ENCODE measurements at places on chromosomes 3 and 15.

DNA sequence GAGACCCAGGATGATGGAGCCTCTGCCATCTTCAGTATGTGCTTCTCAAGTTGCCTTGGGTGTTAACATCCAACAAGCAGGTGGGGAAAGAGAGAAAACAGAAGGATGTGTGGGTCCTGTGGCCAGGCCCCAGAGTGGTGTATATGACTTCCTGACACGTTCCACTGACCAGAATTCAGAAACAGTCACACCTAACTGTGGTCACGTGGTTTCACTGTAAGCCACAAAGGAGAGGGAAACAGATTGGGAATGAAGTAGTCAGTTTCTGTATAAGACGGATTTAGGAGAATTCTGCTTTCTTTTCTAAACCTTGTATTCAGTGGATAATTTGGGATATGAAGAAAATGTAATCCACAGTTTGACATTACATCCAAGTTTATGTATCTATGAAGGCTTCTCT is 454.1 kb upstream of the IL12A start:
- no peak for DNase-seq

DNA sequence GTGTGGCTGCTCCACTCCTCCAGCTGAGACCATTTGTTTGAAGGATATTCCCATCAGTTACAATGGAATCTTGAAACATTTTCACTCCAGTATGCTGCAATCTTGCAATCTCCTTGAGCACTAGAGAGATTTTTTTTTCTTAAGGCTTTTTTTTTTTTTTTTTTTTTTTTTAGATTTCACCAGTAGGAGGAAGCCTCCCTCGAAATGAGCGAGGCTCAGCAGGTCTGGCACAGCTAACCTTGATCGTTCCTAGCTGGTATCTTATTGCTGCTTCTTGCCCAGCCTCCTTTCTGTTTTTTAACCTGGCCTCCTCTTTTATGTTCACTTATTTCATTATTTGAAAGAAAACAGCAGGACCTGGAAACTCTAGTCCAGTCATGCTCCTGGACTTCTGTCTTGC is 48.1 kb downstream of the RAP2B start:
- DNase-seq: no peak

- peak; percentile 80 for DNase-seq
Measured at GRCh38 chr3:11059090-11059798, 66.7 kb downstream of the SLC6A1 start.

GRCh38 chr3:74301056-74301455 is 313.4 kb downstream of the CNTN3 start:
- DNase-seq: no peak

- no peak for DNase-seq
Measured at GRCh38 chr3:64311424-64312061, 86.3 kb upstream of the PRICKLE2 start.

DNA sequence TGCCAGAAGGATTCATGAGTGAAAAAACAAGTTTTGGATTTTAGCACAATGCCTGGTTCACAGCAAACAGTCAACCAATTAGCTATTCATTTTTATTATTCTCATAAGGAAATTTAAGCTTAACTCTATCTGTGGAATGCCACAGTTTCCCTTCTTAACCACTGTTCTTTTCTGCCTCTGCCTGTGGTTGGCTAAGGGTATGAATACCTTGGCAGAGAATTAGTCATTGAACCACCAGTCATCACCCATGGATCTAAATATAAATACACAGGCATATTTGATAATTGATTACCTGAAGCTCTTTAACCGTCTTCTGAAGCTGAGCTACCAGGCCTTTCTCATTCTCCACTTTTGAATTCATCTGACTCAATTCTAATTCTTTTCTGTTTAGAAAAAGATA is 79.9 kb downstream of the MYH15 start:
- no peak for DNase-seq

GRCh38 chr3:15216501-15216900 is 10.5 kb downstream of the CAPN7 start:
- no peak for DNase-seq

DNA sequence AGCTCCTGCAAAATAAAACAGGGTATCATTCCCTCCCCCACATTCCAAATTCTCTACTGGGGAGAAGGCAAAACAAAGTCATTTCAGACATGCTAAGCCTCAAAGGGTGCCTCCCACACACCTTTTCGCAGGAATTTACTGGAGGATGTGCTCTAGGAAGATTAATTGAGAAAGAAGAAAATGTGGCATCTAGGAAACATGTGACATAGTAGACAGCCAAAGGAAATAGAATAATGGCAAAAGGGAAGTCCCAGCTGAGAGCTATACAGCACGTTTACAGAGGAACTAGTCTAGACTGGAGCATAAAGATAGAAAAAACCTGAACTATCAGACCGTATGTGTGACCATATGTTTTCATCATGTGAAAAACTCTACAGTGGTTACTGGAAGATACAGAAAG is 58.8 kb upstream of the MELTF start:
- no peak for DNase-seq

- DNase-seq: peak; percentile 75
Measured at GRCh38 chr3:113194823-113195401, 16.4 kb upstream of the BOC start.

GRCh38 chr15:72288796-72289596 is 16.6 kb upstream of the PARP6 start:
- no peak for DNase-seq

Data from tongue (tissue), 3 donors.